Kidney tubule cell (primary cell): ENCODE measurements at places on chromosomes 4 and X.
A peak's percentile ranks its signal among the peaks of the same experiment; 100 is the strongest.

- no peak for DNase-seq
Observed at GRCh38 chr4:97770222-97770621, 373.1 kb downstream of the STPG2 start.

DNA sequence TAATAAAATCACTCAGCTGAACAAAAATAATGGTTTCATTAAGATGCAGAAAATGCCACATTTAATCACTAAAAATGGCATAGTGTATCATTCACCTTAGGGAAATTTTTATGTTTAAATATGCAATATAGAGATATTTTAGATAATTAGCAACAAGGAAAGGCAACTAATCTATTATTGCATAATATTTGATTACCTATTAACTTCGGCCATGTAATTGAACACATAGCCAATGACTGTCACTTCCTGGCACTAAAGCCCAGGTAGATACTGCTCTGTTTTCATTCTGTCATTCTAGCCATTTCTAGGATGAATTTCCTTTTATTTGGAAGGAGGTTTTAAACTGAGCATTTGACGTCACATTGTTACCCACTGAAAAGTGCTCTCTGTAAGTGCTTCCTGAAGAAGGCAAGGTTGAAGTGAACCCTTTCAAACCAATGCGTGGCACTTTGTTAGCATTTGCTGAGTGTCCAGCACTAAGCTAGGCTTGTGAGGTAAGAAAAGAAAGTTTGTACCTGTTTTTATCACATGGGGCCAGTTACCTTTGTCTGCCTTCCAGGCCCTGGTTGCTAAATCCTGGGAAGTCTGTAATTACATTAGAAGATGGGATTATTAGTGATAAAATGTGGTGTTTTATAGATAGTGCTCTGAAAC, 67.8 kb upstream of the LSM6 start:
- DNase-seq: no peak

DNA sequence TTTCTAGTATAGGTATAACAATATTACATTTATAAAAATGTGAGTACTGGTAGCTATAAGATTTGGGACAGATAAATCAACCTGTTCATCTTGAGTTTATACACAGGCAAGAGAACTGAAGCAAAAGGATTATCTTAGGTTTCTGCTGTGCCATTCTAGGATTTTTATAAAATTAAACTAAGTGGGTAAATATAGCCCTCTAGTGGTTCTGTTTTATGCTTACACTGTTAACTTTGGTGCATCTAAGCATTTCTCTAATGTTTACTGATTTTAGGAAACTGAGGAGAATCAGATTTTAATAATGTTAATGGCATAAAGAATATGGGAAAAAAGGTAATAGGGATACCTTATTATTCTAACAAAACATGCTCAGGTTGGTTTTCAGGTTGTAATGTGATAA, 1.1 kb upstream of the RRH start:
- DNase-seq: peak; percentile 20

DNA sequence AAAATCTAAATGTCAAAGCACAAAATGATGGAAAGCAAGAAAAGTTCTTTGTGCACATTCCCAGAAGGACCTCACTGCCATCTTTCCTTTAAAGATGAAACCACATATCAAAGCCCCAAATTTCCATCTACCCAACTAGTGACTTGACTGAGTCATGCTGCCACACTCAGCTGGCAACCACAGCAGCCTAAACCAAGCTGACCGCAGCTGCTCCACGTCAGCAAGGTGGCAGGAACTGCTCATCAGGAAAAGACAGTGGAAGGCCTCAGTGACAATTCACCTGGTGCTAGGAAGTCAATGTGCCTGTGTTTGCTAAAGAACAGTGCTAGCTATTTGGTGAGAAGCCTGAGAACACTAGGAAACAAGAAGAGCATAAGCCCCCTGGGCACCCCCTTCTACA, 26.1 kb downstream of the ACOX3 start:
- no peak for DNase-seq

DNA sequence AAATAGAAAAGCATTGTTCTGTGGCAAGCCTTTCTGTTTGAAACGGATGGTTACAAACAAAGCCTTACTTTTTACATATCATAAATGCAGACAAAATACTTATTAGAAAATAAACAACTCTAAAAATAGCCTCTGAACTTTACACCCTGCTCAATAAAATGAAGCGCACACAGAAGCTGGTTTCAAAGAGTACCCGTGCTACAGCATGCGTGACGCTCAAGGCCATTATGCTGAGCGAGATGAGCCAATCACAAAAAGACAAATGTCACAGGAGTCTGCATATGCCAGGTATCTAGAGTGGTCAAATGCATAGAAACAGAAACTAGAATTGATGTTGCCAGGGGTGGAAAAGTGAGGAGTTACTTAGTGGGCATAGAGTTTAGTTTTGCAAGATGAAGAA, 326.5 kb upstream of the GATB start:
- no peak for DNase-seq

DNA sequence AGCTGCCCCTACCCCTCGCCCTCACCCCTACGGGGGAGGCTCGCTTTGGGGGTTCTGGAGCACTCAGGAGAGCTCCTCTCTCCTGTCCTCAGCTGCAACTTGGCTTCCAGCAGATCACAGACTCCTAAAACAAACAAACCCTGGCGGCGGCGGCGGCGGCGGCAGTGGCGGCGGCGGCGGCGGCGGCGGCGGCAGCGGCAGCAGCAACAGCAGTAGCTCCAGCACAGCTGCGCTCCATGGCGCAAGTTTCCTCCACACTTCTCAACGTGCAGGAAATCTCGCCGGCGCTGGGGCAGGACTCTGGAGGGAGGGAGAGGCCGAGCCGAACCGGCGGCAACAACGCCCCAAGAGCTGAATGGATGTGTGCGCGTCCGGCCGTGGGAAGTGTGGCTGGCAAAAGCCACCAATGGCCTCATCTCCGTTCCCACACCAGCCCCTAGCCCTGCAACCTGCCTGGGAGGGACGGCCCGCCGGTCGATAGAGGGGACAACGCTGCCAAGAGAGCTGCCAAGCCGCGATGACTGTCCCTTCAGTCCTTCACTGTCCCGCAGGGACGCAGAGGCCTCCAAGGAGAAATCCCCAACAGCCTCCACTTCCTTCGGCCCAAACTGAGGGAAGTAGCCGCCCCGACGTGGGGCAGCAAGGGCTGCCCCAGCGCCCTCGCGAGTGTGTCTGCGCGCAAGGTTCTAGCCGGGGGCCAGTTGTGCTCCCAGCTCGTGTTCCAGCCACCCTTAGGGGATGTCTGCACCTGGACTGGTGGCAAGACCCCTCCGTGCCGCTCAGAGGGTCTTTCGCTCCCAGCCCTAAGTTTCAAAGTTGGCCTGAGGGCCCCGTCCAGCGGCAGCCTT, 775 bp downstream of the SHROOM4 start:
- peak; percentile 48 for DNase-seq

DNA sequence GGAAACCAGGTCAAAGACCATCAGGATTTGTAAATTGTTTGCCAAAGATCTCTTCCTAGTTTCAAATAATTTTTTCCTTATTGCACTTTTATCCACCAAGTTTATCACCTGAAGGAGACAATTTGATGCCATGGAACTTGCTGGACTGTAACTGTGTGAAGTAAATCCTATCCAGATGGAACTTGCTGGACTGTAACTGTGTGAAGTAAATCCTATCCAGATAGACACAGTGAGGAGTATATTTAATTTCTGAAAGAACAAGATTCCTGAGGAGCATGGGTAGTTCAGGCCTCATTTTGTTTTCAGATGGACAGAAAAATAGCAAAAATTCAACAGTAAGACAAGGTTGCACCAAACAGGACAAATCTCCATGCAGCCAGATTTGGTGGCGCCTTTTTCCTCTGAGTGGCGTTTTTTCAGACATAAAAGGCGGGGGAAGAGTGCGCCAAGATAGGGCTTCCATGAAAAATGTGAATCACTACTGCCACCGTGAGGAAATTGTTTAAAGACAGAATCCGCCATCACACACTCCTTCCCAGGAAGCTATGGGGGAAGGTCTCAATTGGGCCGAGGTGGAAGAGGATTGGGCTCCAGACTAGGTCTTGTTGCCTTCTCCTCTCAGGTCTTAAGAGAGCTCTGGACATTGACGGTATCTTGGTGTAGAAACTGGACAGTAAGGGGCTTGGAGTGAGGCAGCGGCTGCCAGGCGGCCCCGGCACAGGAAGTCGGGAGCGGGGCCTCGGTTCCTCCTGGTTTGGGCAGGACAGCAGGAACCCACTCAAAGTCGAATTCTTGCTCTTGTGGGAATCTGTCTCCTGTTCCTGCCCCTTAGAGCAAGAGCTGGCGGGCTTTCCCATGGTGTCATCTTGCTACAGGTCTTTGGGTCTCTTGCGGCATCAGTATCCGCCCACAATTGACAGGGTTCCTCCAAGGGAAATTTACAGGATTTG, 234.7 kb downstream of the OR13H1 start:
- peak; percentile 76 for DNase-seq

- no peak for DNase-seq
Observed at GRCh38 chr4:109301651-109302360, 652 bp downstream of the COL25A1 start.

DNA sequence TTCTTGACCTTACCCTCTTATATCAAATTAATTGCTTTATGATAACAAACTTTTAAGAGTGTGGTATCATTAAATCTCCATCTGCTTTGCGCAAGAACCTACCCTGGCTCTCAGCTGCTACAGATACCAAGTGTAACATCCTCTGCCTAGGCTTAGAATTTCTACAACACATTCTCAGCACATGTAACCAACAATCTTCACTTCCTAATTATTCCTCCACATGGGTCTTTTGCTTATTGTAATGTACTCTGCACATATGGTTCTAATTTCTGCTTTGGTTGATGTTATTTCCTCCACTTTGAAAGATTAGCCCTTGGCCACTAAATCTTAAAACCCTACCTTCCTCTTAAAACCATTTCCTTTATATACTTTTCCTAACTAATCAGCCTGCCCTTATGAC, 242.4 kb downstream of the ARHGAP24 start:
- no peak for DNase-seq

DNA sequence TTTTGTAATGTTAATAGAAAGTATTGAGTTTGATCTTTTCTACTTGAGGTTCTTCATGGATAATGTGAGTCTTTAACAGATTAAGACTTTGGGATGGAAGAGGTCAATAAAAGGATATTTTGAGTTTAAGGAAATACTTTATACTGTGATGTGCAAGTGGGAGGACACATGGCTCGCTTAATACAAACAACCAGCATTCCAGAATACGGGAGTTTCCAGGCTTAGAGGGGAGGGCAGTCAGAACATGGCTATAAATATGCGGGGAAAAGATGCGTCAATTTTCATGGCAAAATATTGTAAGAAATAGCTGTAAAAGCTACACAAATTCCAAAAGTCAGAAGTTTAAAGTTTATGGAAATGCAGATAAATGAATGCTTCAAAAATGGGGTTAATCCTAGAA, 192.3 kb downstream of the AASDH start:
- no peak for DNase-seq

DNA sequence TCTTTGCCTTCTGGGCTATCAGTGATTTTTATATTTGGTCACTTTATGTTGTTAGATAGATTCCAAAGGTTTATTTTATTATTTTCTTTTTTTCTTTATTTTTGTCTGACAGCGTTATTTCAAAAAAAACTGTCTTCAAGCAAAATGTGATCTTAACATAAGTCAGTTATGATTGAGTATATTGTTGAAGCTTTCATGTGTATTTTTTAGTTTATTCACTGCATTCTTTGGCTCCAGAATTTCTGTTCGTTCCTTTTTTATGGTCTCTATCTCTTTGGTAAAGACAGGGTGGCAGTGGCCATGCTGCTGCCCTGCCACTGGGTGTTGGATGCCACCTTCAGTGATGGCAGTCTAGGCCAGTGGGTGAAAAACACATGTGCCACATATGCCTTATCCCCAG, at the start of gene MAGEC3:
TSS of gene MAGEC3 (plus strand) at position 301 of the 400 bp plus-strand sequence. CDS start at position 301, 0 bp downstream.
- no peak for DNase-seq

DNA sequence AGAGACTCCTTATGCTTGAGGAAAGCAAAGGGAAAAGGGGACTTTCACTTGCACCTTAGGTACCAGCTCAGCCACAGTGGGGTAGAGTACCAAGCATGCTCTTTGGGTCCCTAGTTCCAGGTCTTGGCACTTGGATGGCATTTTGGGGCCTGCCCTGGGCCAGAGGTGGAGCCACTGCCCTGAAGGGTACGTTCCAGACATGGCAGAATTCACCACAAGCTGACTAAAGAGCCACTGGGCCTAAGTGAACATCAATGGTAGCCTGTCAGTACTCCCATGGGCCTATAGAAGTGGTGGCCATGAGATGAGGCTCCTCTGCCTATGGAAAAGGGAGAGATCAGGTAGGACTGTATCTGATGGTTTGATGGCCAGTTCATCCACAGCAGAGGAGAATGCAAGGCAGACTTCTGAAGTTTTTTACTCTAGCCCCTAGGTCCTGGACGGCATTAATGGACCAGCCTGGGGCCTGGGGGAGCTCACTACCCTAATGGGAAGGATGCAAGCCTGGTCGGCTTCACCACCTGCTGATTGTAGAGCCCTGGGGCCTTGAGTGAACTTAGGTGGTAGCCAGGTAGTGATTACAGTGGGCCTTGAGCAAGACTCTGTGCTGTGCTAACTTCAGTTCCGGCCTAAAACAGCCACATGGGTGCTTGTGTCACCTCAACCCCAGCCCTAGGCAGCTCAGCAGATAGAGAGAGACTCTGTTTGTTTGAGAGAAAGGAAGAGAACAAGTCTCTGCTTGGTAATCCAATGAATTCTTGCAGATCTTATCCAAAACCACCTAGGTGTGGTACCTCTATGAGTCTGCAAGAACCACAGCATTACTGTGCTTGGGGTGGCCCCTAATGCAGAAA, 19.8 kb upstream of the HSFX4 start:
- DNase-seq: no peak

GRCh38 chrX:21802054-21802670, 37.3 kb upstream of the MBTPS2 start:
- no peak for DNase-seq

GRCh38 chr4:120874792-120875774, 47.4 kb downstream of the PRDM5 start:
- DNase-seq: no peak

GRCh38 chr4:154528869-154529268, 21.3 kb downstream of the PLRG1 start:
- no peak for DNase-seq

DNA sequence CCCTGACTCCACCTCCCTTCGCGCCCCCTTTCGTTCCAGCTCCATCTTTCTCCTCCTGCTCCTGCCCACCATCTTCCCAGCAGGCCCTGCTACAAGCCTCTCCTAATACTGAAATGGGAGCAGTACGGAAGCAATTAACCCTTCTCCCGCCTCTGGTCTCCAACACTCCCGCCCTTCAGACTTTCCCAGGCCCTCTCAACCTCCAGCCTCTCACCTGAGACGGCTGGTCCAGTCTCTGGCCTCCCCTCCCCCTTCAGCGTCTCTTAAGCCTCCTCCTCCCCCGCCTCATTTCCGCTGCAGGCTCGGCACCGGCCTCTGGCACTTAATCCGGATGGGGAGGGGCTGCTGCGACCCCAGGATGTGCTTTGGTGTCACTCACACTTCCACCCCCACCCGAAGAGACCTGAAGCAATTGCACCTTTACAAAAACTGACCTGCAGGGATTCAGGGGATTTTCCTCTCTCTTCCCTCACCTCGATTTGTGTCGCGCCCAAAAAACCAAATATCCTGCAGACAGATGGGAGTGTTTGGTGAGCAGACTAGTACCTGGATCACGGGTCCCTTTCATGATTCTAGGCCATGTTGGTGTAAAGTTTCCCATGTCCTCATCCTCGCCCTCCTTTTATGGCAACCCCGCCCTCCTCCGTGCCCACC, 657 bp downstream of the TCEAL8 start:
- DNase-seq: peak; percentile 63
